ENCODE measurements at places on chromosomes 12 and 14.

DNA sequence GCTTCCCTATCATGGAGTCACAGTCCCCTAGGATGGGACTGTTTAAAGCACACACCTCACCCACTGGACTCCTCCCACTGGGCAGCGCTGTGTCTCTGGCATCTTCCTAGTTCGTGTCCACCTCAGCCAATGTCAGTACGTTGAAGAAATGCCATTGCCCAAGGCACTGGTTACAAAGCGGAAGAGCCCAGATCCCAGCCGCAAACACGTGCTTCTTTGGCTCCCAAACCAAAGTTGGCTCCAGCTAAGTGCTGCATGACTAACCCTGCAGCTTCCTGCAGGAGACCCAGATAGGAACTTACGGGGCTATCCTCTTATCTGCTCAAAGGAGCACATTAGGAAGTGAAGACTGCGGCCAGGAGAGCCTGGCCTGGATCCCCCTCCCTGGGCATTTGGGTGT is 9.3 kb downstream of the SYNE3 start:
- no peak overlapping the region for H3K27ac ChIP-seq
- no peaks in the 10 kb centered on the region for H3K27me3 ChIP-seq
- DNase-seq = no peak
- peaks cover 16% of the 10 kb centered on the region for H3K36me3 ChIP-seq
- H3K4me1 ChIP-seq = peaks cover 31% of the 10 kb centered on the region
- no peak overlapping the region for H3K4me3 ChIP-seq

DNA sequence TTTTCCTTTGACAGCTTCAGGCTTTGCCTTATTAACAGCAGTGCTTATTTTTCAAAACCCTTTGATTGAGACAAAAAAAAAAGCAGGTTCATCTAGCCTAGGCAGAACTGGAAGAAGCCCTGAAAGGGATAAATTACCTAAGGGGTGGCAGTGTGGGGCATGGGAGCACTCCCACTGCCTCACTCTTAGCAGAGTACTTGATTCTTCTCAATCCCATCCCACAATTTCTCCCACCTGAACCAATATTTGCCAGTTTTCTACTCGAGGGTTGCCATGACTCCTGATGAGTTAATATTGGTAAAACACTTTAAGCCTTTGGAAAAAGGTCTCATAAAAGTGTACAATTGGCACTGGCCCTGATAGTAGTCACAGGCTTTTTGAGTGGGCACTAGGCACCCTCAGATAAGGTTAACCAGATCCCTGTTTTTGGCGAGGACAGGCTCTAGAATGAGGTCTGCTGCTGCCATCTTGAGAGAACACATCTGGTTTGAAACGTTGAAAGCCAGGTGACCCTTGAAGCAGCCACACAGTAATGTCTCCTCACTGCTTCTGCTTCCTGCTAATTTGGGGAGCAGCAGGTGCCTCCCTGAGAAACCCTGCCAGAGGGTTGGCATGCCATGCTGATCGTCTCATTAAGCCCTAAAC is 320.0 kb downstream of the RAD51B start:
- H3K27me3 ChIP-seq = no peaks in the 10 kb centered on the region
- no peak overlapping the region for H3K4me3 ChIP-seq
- H3K27ac ChIP-seq = no peak overlapping the region
- peaks cover 5% of the 10 kb centered on the region for H3K4me1 ChIP-seq
- no peak for DNase-seq

DNA sequence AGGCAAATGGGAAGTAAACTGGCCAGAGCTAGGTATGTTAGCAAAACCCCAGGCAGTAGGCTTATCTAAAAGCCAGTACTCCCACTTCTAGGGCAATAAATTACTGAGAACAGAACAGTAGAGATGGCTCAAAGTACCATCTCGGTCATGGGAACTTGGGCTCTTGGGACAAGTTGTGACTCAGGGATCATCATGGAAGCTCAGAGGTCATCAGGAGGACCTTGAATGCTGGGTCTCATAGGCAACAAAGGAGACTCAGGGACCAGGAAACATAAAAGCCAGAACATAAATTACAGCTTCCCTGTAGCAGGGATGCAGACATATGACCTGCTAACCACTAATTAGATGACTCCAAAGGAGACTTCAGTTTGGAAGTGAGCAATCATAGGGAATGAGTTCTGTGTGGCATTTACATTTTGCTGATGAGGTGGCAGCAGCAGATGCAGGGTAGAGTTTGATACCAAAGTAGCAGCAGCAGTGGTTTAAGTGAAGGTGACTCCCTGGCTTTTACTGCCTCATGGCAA is 97.6 kb upstream of the SCAF11 start:
- no peaks in the 10 kb centered on the region for H3K36me3 ChIP-seq
- no peaks in the 10 kb centered on the region for H3K4me1 ChIP-seq
- no peak for DNase-seq

- no peaks in the 10 kb centered on the region for H3K4me1 ChIP-seq
- H3K27me3 ChIP-seq = no peaks in the 10 kb centered on the region
- no peaks in the 10 kb centered on the region for H3K36me3 ChIP-seq
- no peak for DNase-seq
- no peak overlapping the region for H3K4me3 ChIP-seq
These were observed 17.7 kb downstream of the STXBP6 start for GRCh38 chr14:25032092-25032784.

- H3K36me3 ChIP-seq = peaks cover 3% of the 10 kb centered on the region
- H3K27me3 ChIP-seq = no peaks in the 10 kb centered on the region
These were observed 2.5 kb upstream of the CCND2 start for GRCh38 chr12:4270831-4271716.

GRCh38 chr12:109625131-109625559 is 51.6 kb downstream of the MVK start:
- H3K4me3 ChIP-seq = no peak overlapping the region
- H3K36me3 ChIP-seq = no peaks in the 10 kb centered on the region
- H3K27ac ChIP-seq = no peak overlapping the region

- no peak for DNase-seq
- H3K27ac ChIP-seq = no peak overlapping the region
- no peaks in the 10 kb centered on the region for H3K27me3 ChIP-seq
- H3K4me3 ChIP-seq = no peak overlapping the region
- H3K36me3 ChIP-seq = no peaks in the 10 kb centered on the region
These were observed 126.3 kb upstream of the FBXO33 start for GRCh38 chr14:39558525-39558924.

DNA sequence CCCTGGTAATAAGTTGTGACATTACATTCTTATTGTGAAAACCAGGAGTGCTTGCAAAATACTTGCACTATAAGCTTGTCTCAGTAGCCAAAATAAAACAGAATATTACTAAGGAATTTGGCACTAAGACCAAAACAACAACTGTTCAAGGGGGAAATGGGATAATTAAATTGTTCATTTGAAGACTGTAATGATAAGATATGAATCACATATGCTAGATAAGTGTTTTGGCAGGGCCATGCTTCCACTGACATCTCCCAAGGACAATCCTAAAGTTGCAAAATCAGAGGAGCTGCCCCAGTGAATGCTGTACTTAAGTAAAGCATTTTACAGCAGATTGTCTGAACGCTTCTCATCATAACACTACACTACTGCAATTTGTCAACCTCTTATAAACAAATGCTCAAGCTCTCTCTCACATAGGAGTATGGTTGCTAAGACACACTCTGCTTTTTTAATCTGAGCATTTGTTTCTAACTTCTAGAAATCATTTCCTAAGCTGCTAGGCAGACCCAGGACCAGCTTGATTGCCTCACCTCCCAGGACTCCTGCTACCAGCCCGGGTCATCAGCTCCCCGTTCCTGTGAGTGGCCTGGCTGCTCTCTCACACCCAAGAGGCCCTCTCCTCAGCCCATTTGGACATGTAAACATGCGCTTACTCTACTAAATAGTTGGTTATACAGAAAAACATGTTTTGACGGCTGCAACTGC is 191.5 kb downstream of the PAX9 start:
- DNase-seq = no peak
- H3K36me3 ChIP-seq = no peaks in the 10 kb centered on the region
- H3K4me3 ChIP-seq = no peak overlapping the region
- H3K27ac ChIP-seq = no peak overlapping the region
- H3K27me3 ChIP-seq = no peaks in the 10 kb centered on the region

GRCh38 chr14:100748403-100748802 is 21.7 kb downstream of the DLK1 start:
- H3K27ac ChIP-seq = no peak overlapping the region
- H3K36me3 ChIP-seq = no peaks in the 10 kb centered on the region
- H3K4me1 ChIP-seq = no peaks in the 10 kb centered on the region
- DNase-seq = no peak
- no peaks in the 10 kb centered on the region for H3K27me3 ChIP-seq

DNA sequence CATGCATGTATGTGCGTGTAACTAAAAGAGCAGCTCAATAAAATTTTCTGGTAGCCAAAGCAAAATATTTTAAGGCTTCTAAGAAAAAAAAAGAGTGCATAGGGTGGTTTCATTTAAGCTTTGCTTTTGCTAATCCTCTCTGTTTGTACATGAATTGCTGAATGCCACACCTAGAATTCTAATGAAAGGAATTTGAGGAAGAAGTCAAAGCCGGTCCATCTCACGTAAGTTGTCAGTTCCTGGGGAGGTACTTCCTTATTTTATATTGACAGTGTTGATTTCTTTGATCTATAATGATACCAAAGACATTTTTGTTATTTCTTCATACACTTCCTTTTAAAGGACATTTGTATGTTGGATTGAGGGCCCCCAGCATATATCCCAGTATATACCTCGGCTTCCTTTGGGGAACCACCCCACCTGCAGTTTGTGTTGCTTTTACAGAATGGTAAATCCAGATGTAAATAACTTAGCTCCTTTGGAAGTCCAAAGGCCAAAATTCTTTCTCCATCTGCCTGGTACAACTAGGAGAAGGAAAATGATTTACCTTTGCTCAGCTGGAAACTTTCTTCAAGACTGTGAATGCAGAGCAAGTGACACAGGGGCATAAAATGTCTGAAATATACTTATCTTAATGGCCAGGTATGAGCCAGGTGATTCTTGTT is 420.9 kb upstream of the ATP2B1 start:
- no peak overlapping the region for H3K4me3 ChIP-seq
- DNase-seq = no peak
- H3K36me3 ChIP-seq = no peaks in the 10 kb centered on the region

DNA sequence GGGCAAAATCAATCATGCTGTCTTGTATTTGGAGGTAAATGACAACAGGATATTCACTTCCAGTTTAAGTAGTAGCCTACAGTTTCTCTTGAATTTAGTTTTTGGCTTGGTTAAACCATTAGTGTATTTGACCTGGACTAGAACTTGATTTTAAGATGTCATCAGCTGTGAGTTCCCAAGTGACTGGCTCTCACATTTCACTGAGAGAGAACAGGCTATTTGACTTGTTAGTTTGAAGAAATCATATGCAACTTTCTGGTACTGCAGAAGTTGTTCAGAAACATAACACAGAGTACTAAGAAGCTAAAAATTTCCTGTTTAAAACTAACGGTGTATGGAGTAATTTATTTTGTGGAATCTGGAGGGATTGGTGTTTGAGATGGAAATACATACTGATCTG is 22.3 kb downstream of the MNAT1 start:
- no peaks in the 10 kb centered on the region for H3K36me3 ChIP-seq
- H3K27me3 ChIP-seq = no peaks in the 10 kb centered on the region
- H3K4me3 ChIP-seq = no peak overlapping the region
- no peak overlapping the region for H3K27ac ChIP-seq
- DNase-seq = no peak

GRCh38 chr14:72737560-72737943 is 156.3 kb downstream of the DPF3 start:
- H3K4me3 ChIP-seq = no peak overlapping the region
- H3K27ac ChIP-seq = no peak overlapping the region
- H3K4me1 ChIP-seq = no peaks in the 10 kb centered on the region
- no peak for DNase-seq

DNA sequence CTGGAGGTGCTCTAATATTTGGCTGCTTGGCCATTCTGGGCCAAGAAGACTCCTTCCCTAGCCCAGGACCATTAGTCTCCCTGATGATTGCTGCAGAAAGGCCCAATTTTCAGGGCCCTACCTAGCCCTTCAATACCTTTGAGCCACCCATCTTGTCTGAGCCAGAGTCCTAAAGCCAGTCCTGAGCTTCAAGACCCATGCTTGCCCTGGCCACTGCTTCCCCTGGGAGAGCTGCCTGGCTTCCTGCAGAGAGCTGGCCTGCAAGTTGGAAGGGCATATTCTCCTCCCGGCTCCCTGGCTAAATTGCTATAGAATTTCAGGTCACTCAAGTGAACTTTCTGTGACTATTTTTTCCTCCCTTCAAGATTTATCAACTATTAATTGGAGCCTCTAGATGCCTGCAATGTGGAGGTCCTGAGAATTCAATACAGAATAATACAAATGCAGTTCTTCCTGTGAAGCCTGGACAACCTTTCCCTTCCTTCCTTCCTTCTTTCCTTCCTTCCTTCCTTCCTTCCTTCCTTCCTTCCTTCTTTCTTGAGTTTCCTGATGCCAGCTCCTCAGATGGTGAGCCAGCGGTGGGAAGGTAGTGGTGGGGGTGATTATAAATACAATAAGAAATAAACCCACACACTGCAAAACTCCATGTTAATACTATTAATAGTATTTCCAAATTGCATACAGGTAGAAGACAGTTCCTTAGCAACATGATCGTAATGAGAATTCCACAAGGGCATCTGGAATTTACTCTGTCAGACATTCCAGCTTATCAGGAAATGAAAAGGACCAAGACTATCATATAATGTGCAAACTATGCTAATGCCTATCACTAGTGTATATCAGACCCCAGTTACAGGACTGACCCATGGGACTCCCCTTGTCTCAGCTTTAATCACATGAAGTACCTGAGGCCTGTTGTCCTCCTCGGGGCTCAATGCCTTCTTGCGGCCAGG is 108.1 kb downstream of the ZFP36L1 start:
- peaks cover 48% of the 10 kb centered on the region for H3K4me1 ChIP-seq
- no peaks in the 10 kb centered on the region for H3K27me3 ChIP-seq
- no peak for DNase-seq
- no peaks in the 10 kb centered on the region for H3K36me3 ChIP-seq
- H3K4me3 ChIP-seq = no peak overlapping the region
- peak overlapping the region; percentile 79 for H3K27ac ChIP-seq

DNA sequence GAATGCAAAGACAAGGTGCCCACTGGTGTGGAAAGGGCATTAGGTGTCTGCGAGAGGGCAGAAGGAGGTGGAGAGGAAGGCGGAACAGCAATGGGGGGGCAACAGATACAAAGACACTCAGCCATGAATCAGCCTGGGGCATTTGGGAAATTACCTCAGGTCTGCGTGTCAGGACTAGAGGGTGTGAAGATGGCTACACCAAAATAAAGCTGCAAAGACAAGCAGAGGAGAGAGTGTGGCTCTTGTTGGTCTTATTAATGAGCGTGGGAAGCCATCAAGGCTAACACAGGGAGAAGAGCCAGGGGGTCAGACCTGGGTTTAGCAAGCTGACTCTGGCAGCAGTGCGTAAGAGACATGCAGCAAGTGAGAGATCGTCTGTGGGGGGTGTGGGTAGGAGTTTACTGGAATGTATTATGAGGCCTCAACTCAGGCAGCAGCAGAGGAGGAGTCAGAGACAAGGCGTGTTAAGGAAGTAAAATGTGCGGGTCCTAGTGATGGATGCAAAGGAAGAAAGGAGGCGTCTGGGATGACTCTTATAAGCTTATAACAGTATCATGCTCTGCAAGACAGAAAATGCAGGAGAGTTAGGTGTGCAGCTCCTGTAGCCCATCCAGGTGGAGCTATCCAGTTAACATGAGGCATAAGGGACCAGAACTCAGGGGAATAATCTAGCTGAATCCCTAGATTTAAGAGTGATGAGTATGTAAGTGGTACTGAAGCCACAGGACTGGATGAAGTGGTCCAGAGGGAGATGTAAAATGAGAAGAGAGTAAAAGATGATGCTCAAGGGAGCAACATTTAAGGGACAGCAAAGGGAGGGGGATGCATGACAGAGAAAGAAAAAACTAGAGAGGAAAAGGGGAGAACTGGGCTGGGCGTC is 50.4 kb downstream of the KCNK10 start:
- H3K36me3 ChIP-seq = no peaks in the 10 kb centered on the region
- no peak overlapping the region for H3K27ac ChIP-seq
- H3K4me3 ChIP-seq = no peak overlapping the region
- no peaks in the 10 kb centered on the region for H3K4me1 ChIP-seq
- no peak for DNase-seq
- H3K27me3 ChIP-seq = no peaks in the 10 kb centered on the region
